Germinal center (tissue), 1 donor: ENCODE measurements at places on chromosomes 12 and 14.
A peak's percentile ranks its signal among the peaks of the same experiment; 100 is the strongest.

DNA sequence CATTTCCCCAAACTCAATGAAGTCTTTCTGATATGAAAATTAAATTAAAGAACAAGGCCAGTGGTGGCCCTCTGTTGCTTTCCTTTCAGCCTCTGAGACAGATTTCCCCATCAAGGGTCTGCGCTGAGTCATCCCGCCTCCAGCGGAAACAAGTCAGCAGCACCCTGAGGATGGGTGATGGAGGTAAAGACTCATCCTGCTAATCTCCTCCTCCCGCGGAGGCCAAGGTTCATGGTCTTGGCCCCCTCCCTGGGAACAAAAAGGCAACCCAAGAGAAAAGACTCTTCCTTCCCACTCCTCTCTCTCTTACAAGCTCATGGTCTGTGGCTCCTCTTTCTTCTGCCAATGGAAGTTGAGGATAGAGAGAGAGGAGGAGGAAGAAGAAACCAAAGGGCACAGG lies 9.0 kb upstream of the NUMB start:
- DNase-seq, result no peak

DNA sequence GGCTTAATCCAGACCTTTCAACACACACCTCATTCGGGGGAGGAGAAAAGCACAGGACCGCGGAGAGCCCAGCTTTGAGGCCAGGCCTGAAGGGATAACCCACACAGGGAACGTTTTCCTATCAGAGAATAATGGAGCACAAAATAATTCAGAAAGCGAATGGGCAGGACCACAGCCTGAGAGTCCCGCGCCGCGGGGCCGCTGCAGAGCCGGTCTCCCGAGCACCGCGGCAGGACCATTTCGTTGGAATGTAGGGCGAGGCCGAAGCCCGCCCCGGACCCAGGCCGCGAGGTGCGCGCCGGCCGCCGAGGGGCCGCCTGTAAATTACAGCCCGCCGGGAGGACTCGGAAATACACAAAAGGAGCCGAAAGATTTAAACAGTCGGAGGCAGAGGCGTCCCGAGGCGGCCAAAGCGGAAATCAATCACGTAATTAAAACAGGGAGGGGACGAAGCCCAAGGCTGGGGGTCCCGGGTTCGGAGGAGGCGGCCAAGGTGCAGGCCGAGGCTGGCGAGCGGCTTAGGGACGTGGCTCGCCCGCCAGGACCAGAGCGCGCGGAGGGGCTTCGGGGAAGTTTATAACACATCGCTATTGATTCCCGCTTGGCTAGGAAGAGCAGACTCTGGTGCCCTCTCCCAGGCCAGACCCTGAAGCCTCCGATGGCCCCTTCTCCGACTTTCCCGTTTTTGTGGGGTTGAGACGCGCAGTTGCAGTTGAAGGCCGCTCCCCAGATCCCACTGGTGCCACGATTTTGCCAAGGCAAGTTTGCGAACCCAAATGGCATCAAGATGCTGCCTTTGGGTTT lies 6.3 kb upstream of the HOXC4 start:
- no peak for DNase-seq

DNA sequence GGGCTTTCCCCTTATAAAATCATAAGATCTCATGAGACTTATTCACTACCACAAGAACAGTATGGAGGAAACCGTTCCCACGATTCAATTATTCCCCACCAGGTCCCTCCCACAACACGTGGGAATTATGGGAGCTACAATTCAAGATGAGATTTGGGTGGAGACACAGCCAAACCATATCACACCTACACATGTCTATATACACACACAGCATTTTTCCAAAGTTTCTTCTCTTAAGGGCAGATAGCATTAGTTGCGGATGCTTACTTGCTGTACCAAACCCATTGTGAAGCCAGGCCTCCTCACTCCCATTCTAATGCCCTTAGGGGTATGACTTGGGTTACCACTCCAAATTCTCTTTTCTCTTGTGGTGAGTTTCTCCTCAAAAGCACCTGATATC lies 104.1 kb upstream of the RAP1B start:
- DNase-seq, result no peak

DNA sequence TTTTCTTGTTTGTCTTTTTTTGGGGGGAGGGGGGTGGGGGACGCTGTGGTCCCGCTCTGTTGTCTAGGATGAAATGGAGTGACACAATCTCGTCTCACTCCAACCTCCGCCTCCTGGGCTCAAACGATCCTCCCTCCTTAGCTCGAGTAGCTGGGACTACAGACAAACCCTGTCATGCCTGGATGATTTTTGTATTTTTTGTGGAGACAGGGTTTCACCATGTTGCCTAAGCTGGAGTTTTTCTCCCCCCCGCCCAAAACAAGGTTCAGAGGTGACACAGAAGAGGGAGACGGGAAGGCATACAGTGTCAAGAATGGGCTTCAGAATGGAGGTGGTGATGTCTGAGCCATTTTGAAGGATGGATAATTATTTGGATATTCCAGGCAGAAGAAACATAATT lies 116.9 kb upstream of the ATF1 start:
- DNase-seq, result no peak

DNA sequence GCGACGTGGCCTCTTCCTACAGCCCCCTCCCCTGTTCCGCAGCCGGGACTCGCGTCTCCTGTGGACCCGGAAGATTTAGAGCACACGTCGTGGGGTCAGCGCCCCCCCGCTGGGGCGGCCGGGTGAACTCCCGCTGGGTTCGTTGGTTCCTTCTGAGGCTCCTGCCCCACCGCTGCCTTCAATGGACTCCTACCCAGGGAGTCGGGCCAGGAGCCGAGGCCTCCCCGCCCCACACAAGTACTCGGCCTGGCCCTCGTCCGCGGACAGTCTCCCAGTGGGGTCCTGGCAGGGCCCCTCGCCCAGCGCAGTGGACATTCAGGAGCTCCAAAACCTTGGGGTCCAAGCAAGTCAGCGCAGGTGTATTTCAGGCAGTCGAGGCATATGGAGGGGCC lies 1.2 kb downstream of the MMP17 start:
- DNase-seq, result no peak

GRCh38 chr12:121751749-121752351 lies 39.3 kb downstream of the TMEM120B start:
- DNase-seq, result no peak

- no peak for DNase-seq
These were observed 22.8 kb downstream of the ATF1 start for GRCh38 chr12:50786498-50787231.

- peak; percentile 40 for DNase-seq
These were observed 42.9 kb downstream of the TRIP11 start for GRCh38 chr14:91996948-91997371.

GRCh38 chr12:117030187-117030900 lies 68.9 kb downstream of the TESC start:
- no peak for DNase-seq

- no peak for DNase-seq
These were observed 2.2 kb downstream of the IRF2BPL start for GRCh38 chr14:77026166-77026929.

GRCh38 chr12:71694099-71694820 lies 8.4 kb downstream of the TMEM19 start:
- peak; percentile 73 for DNase-seq

DNA sequence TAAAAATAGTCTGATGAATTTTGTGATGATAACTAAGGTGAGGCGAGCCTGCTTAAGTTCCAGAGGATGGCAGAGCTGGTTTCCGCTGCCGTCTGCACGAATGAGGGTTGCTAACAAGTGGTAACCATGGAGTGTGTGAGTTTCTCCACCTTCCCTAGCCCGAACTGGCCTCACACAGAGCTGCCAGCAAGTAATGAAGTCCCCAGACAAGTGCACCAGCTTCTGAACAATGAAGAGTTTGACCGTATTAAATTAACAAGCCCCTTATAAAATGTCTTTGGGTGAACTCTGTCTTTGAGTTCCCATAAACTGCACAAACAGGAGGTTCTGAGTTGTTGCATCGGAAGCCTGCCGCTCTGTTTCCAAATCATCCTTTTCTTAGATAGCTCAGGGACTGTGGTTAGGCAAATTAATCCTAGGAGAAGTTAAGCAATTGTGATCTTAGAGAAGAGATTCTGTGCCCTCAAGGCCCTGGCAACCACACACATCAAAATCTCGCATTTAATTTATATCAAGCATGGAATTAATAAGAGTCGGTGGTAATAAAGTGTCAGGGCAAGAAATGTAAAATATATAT lies 274.1 kb upstream of the DAAM1 start:
- no peak for DNase-seq

GRCh38 chr12:110613071-110613770 lies 708 bp upstream of the TCTN1 start:
- DNase-seq, result no peak

DNA sequence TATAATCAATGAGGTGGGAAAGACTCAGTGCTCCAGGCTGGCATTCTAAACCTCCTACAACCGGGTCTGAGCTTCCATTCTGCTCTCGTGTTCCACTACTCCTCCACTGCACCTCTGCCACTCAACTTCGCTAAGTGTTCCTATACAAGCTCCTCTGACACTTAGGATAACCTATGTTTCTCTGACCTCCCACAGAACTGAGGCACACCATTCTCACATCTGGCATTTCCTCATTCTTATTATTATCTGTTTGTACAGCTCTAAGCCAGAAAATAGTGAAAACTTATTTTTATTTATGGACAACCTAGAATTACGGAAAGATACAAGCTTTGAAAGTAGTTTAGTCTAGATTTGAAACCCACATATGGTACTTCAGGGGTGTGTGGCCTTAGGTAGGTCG lies 127.0 kb downstream of the MED13L start:
- no peak for DNase-seq

- DNase-seq, result no peak
These were observed 22.6 kb downstream of the CHGA start for GRCh38 chr14:92945544-92945943.

- no peak for DNase-seq
These were observed 32.5 kb downstream of the FBXO34 start for GRCh38 chr14:55303691-55304145.

DNA sequence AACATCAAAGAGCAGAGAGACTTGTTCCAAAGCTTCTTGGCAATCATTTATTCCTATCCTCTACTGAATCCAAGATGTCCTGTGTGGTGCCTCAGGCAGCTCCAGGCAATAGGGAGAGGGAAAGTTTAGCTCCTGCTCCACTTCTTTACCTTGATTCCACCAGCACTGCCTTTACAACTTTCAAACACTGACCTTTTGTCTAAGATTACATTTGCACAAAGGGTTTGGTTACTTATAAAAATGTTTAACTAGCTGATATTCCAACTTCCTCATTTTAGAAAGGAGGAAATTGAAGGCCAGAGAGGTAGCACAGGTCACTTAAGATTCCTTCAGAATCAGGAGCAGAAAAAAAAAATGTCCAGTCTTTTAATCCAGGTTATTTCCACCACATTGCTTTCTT lies 192.7 kb downstream of the BTG1 start:
- no peak for DNase-seq

DNA sequence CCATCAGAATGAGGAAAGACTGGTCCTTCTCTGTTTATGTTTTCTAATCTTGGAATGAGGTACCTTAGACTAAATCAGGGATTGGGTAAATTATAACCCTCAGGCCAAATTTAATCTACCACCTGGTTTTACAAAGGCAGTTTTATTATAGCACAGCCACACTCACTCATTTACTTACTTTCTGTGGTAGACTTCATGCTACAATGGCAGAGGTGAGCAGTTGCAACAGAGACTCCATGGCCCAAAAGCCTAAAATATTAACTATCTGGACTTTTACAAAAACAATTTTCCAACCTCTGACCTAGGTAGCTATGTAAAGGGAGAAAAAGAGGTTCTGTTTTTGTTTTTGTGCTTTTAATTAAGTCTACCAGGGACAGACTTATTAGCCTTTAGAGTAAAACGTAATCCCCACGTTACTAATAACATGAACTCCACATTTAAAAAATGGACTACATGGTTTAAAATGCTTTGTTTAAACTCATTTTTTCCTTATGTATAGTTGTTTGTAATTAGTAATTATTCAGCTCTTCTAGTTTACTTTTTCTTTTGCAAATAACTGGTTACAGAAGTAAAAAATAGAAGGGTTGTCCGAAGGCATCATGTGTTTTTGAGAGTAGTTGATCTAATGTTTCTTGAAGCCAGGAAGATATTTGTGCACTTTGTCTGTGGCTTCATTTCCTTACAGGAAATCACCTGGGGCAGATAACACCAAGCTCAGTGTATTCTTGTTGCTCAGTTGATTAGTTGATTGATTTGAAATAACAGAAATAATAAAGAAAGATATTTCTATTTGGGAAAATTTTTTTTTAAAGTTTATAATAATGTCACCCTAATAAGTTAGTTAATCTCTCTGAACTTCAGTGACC lies 57.6 kb upstream of the ATP2B1 start:
- DNase-seq, result no peak

GRCh38 chr14:59275668-59276067 lies 87.2 kb downstream of the DAAM1 start:
- no peak for DNase-seq

GRCh38 chr14:94237983-94238382 lies 55.1 kb downstream of the SERPINA10 start:
- DNase-seq, result no peak

- peak; percentile 57 for DNase-seq
These were observed 2.0 kb upstream of the ART4 start for GRCh38 chr12:14845350-14845750.

GRCh38 chr14:55814873-55815272 lies 234.9 kb downstream of the KTN1 start:
- DNase-seq, result no peak

GRCh38 chr12:47811581-47812484 lies 7.9 kb downstream of the HDAC7 start:
- DNase-seq, result no peak

- no peak for DNase-seq
These were observed 10.2 kb upstream of the RNASE10 start for GRCh38 chr14:20494935-20495766.

DNA sequence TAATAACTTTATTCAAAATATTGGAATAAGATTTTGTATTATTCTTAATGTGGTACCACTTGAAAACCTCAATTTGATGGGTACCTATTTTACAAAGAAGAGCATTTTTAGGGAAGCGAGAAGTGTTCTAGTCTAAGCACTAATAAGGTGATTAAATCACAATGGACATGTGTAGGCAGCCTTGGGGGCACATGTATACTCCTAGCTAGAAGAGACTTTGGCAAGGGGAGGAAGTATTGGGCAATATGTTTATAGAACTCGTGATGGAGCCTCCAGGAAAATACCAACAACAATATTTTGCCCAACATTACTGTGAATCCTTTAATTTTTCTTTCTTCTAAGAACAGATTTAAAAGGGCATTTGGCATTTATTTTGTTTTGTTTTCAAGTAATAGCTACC lies 280.3 kb downstream of the ADAMTS20 start:
- no peak for DNase-seq

DNA sequence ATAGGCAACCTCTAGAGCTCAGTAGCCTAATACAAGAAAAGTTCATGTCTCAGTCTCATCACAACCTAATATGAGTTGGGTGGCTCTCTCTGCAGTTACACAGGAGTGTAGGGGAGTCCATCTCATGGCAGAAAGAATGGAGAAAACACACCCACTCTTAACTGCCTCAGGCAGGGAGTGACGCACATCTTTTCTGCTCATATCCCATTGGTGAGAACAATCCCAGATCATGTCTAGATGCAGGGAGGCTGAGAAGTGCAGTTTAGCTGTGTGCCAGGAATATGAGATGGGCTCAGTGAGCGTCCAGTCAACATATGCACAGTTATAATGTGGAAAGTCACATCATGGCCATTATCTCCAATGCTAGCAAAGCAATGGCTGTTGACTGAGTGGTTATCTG lies 59.3 kb upstream of the KCNA5 start:
- DNase-seq, result no peak

GRCh38 chr14:90514015-90514398 lies 117.2 kb downstream of the CALM1 start:
- no peak for DNase-seq
